ENCODE measurements at places on chromosomes 12 and 14. TPM values are rescaled to one million over a fixed set of nuclear protein-coding genes. Genes with fewer than 3 reads are reported as not detected.

DNA sequence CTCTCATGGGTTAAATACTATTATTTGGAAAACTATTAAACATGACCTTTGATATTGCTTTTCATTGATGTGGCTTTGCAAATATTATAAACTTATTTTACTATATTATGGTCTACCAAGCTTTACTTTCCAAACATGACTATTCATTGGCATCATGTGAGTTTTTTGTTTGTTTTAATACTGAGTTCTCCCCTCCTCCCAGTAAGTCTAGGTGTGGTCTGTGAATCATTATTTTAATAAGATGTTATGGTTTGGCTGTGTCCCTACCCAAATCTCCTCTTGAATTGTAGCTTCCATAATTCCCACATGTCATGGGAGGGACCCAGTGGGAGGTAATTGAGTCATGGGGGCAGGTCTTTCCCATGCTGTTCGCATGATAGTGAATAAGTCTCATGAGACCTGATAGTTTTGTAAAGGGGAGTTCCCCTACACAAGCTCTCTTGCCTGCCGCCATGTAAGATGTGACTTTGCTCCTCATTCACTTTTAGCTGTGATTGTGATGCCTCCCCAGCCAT, 80.0 kb downstream of the BORCS5 start:
- DNase-seq, result no peak

DNA sequence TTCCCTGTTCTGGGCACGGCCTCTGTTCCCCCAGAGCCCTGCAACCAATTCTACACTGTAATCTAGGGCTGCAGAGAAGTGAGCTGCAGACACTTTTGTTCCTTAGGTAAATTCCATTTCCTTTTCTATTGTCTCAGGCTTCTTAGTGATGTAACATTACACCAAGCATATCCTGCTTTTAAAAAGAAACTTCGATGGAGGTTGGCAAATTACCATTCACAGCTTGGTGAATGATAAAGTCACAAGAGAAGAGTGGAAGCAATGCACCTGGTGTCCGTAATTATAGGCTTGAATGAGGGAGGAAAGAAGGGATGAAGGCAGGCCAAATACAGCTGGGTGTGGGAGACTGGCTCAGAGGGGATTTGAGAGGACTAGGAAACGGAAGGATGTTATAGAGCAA, 68.6 kb downstream of the PPM1A start:
- no peak for DNase-seq

- no peak for DNase-seq
Observed at GRCh38 chr12:49871263-49871561, 28.3 kb upstream of the BCDIN3D start.

Gene USP44
- 0.95 TPM for total RNA-seq

DNA sequence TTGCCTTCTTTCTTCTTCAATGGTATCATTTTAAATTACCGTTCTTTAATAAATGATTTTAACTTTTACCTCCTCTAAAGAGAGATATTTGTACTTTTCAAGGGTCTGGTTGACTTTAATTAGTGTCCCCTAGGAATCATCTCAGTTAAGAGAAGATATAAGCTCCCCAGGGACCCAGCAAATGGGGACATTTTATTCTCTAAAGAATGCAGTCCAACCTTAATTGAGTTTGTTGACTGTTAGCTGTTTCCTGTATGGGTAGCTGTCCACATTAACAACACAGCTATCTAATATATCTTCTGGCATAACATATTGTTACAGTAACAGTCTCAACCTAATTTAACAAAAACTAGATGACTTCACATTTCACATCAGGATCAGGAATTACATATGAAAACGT, 241.6 kb upstream of the NPAS3 start:
- DNase-seq, result no peak

DNA sequence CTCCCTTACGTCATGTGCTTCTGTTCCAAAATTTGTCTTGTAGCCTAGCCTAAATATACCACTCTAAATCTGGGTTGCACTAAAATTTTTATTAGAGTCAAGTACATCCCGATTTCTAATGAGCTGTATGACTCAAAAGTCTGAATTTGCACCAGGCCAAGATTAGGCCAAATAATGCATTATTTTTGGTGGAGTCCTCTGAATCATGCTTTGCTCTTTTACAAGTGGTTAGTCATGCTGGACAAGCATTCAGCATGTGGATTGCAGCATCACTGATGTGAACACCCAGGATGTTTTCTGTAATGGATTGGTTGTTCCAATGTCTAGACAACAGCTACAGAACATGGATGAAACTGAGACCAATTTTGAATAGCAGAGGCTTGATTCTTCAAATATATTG, 23.7 kb downstream of the HEBP1 start:
- peak; percentile 86 for DNase-seq

Gene IAPP
- not detected for total RNA-seq

Gene DAAM1
- 19.5 TPM for total RNA-seq

DNA sequence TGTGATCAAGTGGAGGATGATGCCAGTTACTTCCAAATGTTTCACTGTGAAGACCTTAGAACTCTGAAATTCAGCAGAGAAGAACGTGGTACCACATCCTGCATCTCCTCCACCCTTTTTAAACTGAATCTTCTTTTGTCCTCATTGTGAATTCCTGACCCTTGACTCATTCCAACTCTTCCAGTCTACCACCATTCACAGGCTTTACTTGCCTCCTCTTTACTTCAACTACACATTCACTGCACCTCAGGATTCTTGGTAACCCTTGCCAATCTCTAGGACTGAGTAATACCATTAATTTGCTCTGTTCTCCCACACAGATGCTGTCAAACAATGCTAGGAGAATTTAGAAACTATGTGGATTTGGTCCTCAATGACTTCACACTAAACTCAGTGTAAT, 37.3 kb downstream of the PPP1R12A start:
- DNase-seq, result peak; percentile 90

DNA sequence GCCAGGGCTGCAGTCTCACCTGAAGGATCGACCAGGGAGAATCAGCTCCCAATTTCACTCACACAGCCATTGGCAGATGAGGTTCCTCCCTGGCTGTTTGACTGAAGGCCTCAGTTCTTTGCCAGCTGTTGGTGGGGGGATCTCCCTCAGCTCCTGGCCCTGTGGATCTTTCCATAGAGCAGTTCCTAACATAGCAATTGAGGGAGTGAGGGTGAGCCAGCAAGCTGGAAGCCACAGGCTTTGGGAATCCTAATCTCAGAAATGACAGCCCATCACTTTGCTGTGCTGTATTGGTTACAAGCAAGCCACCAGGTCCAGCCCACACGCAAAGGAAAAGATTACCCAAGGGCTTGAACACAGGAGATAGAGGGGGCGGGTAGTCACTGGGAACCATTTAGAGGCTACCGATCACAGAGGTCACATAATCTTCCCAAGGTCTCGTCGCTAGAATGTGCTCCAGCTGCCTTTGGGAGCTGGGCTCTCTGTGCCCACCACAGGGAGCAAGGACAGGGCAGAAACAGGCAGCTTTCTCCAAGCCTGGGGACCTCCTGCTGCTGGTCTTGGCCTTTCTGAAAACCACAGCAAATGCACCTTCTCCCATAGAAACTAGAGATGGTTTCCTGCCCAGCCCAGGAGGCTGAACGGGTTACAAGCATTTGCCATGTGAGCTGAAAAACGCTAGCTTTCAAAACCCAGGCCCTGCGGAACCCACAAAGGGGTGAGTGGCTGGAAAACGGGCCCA, 4.6 kb upstream of the OTUB2 start:
- DNase-seq, result peak; percentile 35

- DNase-seq, result peak; percentile 26
Observed at GRCh38 chr14:51939755-51940301, 49.5 kb upstream of the RTRAF start.

DNA sequence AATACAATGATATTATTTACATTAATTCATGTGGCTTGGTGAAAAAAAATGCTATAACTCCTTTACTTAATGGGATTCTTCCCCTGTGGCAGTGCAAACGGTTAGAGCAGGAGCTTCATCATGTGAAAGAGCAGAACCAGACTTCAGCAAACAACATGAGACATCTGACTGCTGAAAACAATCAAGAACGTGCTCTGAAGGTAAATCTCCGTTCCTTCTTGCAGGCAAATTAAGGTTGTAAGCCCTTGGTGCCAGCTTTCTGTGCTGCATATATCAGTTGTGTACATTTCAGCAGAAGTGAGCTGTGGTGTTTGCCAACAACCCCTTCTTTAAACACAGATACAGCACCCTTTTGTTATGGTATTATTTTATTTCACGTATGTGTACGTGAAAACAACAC, 171.7 kb downstream of the MIPOL1 start:
- DNase-seq, result no peak

GRCh38 chr14:22481546-22481945, 107.5 kb downstream of the DAD1 start:
- no peak for DNase-seq
